ENCODE measurements at places on chromosomes 11 and 22.

DNA sequence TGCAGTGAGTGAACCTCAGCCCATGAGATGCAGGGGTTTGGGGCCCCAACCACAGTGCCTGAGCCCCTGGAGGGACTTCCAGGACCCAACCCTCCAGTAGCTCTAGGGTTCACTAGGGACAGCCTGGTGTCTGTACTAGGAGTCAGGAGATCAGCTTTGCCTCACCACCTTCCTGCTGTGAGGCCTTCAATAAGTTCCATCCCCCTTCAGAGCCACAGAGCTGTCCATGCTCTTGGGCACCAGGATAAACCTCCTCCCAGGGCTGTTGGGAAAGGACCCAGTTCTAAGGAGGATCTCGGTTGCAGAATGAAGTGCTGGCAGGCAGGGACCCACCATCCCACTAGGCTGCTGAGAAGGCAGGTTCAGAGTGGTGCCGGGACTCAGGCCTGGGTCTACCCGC lies 9.7 kb downstream of the ARHGEF17 start:
- DNase-seq, result no peak

DNA sequence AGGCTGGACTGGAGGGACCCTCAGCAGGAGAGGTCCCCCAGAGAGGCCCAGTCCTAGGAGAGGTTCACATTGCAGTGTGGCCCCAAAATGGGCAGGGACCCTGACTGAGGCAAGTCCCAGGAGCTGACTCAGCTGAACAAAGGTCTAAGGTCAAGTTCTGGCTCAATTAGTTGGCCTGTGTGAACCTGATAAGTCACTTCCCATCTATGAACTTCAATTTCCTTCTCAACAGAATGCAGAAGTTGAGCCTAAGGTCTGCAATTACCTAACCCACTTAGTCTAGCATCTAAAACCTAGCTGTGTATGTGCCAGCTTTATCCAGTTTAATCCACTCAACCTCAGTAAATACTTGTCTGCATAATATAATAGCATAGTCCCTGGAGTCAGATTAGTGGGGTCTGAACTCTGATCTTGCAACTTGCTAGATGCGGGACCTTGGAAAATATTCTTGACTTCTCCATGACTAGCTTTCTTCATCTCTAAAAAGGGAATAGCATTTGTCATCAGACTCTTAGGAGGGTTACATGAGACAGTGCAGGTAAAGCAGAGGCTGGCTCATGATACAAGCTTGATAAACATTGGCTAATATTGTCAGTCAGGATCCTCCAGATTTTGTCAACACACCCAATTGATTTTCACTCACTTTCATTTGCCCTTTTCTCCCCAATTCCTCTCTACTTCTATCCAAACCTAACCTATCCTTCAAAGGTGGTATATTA lies 465.5 kb downstream of the INSC start:
- DNase-seq, result no peak

DNA sequence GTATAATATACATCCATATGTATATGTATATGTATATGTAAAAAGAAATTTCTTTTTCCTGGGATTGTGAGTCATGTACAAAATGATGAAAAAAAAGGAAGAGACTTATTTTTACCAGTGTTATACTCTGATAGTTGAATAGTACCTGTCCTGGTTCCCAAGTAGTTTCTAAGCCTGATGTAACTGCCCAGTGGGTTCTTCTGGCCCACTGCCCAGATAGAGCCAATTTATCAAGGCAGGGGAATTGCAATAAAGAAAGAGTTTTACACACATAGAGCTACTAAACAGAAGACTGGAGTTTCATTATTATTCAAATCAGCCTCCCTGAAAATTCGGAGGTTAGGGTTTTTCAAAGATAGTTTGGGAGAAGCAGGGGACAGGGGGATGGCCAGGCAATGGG lies 29.1 kb upstream of the NARS2 start:
- no peak for DNase-seq

- DNase-seq, result no peak
These were observed 18.1 kb downstream of the ETS1 start for GRCh38 chr11:128569291-128569690.

- no peak for DNase-seq
These were observed 26.8 kb upstream of the JAM3 start for GRCh38 chr11:134041791-134042696.

- DNase-seq, result no peak
These were observed 48.4 kb upstream of the WNT7B start for GRCh38 chr22:46025225-46025972.

DNA sequence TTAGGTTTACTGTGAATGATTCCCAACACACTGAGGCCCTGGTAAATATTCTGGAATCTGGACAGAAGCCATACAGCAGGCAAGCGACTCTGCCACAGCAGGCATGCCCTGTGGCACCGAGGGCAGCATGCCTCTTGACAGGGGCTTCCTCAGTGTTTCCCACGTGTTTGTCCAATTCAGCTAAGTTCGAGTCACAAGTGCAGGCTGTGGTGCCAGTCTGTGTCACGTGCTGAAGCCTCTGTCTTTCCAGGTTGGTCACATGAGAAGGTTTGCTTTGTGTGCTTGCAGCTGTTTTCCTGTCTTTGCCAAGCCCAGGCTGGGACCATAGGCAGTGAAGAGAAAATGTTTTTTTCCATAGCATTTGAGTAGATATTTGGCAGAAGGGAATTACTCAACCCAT lies 2.4 kb upstream of the PPFIBP2 start:
- DNase-seq, result no peak
